ENCODE measurements at places on chromosomes 2 and 18.

DNA sequence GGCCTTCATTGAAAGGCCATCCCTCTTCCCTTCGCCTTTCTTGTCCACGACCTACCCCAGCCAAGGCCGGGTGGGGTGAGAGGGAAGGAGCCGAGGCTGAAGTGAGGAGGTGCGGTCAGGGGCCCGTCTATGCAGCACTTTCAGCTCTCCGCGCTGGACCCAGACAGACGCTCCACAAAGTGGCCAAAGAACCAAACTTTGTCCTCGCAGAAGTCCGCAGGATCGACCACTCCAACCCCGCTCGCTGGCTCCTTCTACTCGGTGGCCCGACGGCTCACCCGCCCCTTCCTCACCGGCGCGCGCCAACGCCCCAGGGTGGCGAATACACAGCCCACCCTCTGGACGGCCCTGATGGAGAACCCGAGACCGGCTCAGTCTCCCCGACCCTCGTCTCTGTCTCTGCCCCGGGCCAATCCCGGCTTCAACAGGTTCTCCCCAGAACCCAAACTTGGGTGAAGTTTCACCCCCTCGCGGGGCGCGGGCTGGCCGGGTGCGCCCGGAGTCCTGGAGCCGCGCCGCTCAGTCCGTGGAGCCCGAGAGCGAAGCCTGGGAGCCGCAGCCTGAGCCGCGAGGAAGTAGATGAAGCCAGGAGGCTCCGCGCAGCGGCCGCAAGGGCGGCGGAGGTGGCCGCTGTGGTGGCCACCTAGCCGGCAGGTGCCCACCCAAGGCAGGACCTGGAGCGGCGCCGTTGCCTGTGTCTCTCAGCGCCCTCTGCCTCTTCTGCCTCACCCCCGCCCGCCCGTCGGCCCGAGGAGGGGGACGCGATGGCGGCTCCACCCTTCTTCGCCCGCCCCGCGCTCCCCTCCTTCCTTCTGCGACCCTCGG lies 26.7 kb upstream of the ALPP start:
- no peak for DNase-seq

- no peak for DNase-seq
Observed at GRCh38 chr2:156457523-156458517, 21.6 kb downstream of the GPD2 start.

DNA sequence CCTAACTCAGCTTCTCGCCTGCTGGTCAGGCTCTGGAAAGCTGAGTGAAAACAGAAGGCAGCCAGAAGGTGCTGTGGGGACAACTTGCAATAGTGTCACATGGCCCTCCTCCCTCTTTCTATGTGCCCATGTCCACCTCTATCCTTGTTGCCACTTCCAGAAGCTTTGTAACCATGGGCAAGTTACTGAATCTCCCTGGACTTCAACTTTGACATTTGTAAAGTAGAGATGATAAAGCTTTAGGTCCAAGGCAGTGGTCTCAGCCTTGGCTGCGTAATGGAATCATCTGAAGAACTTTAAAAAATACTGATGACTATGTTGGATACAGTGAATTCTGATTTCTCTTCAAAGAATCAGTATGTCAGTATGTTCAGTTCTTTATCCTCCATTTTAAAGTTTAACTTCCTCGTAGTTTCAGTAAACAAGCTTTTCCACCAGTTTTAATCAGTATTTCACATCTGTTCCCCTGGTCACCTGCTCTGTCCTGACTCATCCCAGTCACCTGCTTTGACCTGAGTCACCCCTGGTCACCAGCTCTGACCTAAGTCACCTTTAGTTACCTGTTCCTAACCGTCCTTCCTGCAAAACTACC lies 245.2 kb upstream of the STON1 start:
- DNase-seq: no peak

- DNase-seq: no peak
Observed at GRCh38 chr2:241482126-241482955, 26.0 kb downstream of the STK25 start.

DNA sequence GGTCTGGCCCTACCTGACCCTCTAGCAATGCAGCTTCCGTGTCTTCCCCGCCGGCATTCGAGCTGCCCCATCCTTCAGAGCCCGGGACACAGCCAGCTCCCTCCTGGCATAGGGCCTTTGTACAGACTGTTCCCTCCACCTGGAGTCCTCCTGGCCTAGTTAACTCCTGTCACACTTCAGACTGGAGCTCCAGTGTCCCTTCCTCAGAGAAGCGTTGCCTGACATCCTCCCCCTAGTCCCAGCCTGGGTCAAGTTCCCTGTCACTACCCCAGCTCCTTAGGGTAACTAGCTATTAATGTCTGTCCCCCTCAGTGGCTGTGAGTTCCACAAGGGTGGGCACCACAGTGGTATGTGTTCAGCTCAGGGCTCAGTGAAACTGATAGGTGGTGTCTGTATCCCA lies 45.5 kb upstream of the LOXHD1 start:
- no peak for DNase-seq

DNA sequence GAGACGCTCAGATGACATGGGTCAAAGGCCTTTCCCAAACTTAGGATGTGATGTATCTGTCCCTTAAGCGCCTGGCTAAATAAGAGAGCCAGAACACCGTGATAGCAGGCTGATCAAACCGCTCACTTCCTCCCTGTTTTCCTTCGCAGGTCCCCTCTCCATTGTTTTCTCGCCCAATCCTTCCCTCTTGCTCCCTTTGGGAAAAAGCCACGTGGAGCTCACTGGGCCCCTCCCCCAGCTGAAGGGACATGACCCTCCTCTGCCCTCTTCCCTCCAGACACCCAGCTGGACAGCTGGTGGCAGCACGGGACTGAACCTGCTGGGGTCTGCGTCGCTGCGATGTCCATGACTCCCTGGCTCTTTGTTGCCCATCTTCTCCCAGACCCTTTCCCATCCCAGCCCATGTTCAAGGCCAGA lies 201.7 kb downstream of the TNS1 start:
- DNase-seq: no peak

Data from bronchial epithelial cell (primary cell).